ENCODE measurements at places on chromosomes 1 and 21.

DNA sequence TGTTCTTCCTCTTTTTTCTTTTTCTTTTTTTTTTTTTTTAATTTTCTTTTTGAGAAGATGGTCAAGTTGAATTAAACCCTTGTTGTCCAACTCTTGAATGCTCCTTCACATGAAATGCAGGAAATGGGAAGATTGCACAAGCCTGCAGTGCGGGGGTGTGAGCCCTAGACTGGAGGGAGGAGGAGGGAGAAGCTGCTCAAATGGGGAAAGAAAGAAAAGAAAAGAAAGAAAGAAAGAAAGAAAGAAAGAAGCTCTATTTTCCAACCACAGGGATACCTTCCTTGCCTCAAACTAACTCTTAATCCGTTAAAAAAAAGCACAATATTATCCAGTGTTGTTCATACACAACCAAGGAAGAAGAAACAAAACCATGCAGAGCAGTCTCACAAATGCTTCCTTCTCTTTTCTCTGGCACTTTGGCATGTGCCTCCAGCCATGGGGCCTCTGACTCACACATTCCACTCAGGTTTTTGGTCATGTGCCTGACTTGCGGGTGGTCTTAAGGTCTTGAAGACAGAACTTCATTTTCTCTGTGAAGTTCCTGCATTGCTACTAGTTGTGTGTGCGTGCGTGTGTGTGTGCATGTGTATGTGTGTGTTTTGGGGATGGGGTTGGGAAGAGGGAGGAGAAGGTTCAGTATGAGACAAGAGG is 276.1 kb downstream of the RPS6KC1 start:
- DNase-seq, result no peak

DNA sequence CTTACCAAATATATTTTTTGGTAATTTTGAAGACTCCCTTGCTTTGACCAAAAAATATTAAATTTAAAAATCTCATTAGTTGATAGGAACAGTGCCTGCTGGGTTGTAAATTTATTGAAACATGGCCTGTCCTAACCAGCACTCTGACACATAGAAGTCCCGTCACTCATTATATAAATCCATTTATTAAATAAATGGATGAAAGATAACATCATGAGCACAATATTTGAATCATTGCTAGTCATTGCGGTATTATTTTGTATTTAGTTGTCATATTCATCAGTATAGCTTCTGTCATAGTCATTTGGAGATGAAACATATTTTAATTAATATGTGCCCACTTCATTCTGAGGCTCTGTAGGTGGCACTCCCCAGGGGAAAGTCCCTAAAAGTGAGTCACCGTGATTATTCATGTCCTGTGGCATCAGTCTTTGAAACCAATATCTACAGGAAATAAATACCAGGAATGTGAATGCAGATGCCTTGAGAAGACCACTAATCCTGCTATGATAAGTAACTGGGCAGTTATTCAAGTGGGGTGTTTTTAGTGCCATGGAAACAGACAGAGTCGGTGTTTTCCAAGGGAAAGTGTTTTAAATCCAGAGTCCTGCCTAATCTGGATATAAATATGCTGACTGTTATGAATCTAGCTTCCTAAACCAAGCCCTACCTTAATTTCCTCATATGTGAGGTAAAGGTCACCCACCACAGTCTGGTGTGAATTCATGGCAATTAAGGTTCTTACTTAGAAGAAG is 302.0 kb downstream of the DUSP10 start:
- DNase-seq, result no peak

DNA sequence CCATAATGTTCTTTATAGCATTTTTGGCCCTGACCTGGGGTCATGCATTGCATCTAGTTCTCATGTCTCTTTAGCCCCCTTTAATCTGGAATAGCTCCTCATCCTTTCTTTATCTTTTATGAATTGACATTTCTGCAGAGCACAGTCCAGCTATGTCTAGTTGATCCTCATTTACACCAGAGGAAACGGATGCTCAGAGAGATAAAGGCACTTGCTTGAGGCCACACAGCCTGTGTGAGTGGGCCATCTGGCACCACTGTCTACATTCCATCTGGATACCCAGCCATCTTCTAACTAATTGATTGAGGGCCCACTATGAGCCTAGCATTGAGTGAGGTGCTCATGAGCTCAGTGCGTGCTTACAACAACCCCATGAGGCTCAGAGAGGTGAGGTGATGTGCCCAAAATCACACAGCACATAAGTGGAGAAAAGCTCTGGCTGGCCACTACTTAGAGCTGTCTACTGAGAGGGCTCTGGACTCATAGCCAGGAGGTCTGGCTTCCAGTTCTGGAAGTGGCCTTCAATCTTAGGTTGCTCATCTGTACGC is 3.5 kb downstream of the HPCA start:
- no peak for DNase-seq

DNA sequence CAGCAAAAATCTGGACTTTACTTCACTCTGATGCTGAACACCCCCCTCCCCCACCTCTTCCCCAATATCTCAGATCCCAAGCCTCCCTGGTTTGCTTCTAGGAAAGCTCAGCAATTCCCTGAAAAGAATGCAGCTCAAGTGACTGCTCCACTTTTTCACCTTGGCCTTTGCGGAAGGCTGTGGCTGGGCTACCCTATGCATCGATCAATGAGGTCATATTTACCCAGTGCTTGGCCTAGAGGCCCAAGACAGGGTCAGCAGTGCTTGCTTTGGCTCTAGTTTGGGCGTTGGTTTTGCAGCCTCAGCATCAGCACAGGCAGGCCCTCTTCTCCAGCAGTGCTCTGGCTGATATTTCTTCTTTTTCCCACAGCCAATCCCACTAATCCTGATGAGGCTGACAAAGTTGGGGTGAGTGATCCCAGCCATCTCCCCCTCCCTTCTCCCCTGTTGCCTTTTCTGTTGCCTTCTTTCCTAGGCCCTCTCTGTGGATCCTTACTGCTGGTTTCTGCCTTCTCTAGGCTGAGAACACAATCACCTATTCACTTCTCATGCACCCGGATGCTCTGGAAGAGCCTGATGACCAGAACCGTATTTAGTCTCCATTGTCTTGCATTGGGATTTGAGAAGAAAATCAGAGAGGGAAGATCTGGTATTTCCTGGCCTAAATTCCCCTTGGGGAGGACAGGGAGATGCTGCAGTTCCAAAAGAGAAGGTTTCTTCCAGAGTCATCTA is 14.2 kb downstream of the FCGR2B start:
- DNase-seq, result no peak

DNA sequence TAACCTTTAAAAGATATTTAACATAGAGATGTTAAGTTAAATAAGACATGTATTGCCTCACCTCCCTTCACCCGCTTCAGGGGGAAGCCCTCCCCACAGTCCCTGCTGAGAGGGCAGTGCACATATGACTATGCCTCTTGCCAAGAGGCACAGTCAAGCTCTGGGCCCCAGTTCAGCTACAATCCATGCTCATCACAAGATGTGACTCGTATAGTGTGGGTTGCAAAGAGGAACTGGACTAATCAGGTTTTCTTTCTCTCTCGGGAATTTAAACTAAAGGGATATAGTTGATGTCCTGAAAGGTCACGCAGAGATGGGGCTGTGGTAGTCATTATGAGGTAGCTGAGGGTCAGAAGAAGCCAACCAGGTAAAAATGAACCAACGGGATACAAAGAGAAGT is 35.6 kb downstream of the LYST start:
- no peak for DNase-seq

- no peak for DNase-seq
Observed at GRCh38 chr21:45330851-45331261, 43.2 kb upstream of the POFUT2 start.

GRCh38 chr1:36175137-36176095 is 19.5 kb downstream of the MAP7D1 start:
- no peak for DNase-seq

DNA sequence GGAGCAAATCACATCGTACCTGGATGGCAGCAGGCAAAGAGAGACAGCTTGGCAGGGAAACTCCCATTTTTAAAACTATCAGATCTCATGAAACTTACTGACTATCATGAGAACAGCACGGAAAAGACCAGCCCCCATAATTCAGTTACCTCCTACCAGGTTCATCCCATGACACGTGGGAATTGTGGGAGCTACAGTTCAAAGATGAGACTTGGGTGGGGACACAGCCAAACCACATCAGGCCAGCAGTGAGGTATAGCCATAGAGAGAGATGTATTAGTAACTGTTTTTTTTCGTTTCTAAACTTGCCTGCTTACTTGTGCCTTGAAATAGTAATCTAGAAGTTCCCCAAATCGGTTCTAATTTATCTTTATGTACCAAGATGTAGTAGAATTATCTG is 48.9 kb downstream of the AK4 start:
- DNase-seq, result no peak

GRCh38 chr1:233491953-233492620 is 121.8 kb upstream of the KCNK1 start:
- DNase-seq, result no peak

DNA sequence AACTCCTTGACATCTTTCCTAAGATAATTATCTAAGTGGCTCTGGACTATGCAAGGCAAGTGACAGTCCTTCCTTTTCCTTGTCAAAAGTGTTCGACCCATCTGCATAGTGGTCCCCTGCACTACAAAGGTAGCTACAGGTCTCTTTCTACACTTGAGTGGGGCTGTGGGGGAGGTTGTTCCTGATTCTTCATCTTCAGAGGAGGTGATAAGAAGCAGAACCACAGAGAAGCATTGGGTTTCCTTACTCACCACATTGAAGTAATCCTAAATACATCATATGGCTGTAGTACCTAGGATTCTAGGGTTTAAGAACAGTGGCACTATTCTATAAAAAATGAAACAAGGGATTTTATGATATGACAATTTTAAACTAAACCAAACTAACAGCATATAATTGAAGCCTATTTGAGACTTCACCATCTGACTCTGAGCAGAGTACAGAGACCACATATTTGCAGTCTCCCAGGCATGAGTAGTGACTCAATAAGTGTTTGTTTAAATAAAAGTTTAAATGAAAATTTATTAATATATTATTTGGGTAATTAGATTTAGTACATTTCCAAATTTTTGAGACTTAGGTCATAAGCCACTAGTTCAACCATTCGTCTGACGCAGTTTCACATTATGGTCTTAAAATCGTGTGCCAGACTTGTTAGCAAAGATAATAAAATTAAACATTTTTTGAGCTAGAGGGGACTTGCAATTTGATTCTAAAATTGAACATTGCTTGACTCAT is 54.9 kb upstream of the NEK7 start:
- DNase-seq, result no peak

- no peak for DNase-seq
Observed at GRCh38 chr1:93613898-93614297, 67.7 kb downstream of the BCAR3 start.
